ENCODE measurements at places on chromosomes 7 and 10. TPM values are rescaled to one million over a fixed set of nuclear protein-coding genes. Genes with fewer than 3 reads are reported as not detected.

PRR15 gene
- total RNA-seq = 3.8 TPM

ANKRD22 gene
- 0.22 TPM for total RNA-seq

CAV1 gene
- total RNA-seq = 512 TPM

PDAP1 gene
- total RNA-seq = 181 TPM

NUPR2 gene
- total RNA-seq = not detected

ACSM6 gene
- total RNA-seq = not detected

LIPJ gene
- total RNA-seq = not detected

SPDYE11 gene
- not detected for total RNA-seq

RBAK gene
- 5.5 TPM for total RNA-seq

CYP3A4 gene
- not detected for total RNA-seq

SPDYE6 gene
- not detected for total RNA-seq

FBXW4 gene
- total RNA-seq = 20.1 TPM

FANK1 gene
- total RNA-seq = 2.2 TPM

DOCK1 gene
- total RNA-seq = 25.5 TPM

AGBL3 gene
- 1.5 TPM for total RNA-seq

LLCFC1 gene
- not detected for total RNA-seq

LRIT1 gene
- not detected for total RNA-seq

TDRD1 gene
- not detected for total RNA-seq

ZNF365 gene
- 0.98 TPM for total RNA-seq

ASZ1 gene
- total RNA-seq = not detected

NAT16 gene
- total RNA-seq = 0.15 TPM

C1GALT1 gene
- total RNA-seq = 26.2 TPM

GDF2 gene
- not detected for total RNA-seq

UNCX gene
- total RNA-seq = not detected

Data from A549 treated with Mapracorat at 1 μM for 4 hours (cell line).